ENCODE measurements at places on chromosomes 1 and 21. TPM values are rescaled to one million over a fixed set of nuclear protein-coding genes. Genes with fewer than 3 reads are reported as not detected.
A peak's percentile ranks its signal among the peaks of the same experiment; 100 is the strongest.

DNA sequence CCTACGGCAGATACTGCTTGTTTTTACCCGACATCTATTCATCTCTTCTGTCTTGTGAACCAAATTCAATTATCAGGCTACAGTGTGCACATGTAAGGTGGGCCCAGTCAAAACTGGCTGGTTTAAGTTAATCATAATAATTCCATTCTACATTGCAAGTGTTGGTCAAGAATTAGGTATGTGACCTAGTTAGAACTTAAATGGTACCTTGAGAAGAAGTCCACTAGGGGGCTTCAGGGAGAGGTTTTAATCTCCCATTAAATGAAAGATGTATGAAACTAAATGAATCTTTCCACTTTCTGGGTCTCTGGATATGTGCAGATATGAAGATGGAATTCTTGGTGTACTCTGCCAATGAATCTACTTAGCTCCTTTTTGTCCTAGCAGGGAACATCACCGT, 187.1 kb downstream of the CDC42BPA start:
- no peaks in the 10 kb centered on the region for H3K27me3 ChIP-seq
- H3K27ac ChIP-seq: no peak overlapping the region

The KRTAP12-2 gene
- not detected for total RNA-seq

- no peak overlapping the region for H3K4me3 ChIP-seq
- no peaks in the 10 kb centered on the region for H3K36me3 ChIP-seq
- no peak overlapping the region for H3K27ac ChIP-seq
- no peaks in the 10 kb centered on the region for H3K4me1 ChIP-seq
- peaks cover 21% of the 10 kb centered on the region for H3K27me3 ChIP-seq
These were observed 6.1 kb upstream of the TLCD4 start for GRCh38 chr1:95111014-95111413.

- no peaks in the 10 kb centered on the region for H3K27me3 ChIP-seq
- H3K4me3 ChIP-seq: no peak overlapping the region
- DNase-seq: no peak
- H3K4me1 ChIP-seq: no peaks in the 10 kb centered on the region
- H3K27ac ChIP-seq: no peak overlapping the region
- peaks cover 9% of the 10 kb centered on the region for H3K36me3 ChIP-seq
These were observed 63.2 kb downstream of the SRSF11 start for GRCh38 chr1:70284366-70284765.

The GPATCH2 gene
- total RNA-seq: 9.5 TPM

The B3GALT5 gene
- total RNA-seq: not detected

DNA sequence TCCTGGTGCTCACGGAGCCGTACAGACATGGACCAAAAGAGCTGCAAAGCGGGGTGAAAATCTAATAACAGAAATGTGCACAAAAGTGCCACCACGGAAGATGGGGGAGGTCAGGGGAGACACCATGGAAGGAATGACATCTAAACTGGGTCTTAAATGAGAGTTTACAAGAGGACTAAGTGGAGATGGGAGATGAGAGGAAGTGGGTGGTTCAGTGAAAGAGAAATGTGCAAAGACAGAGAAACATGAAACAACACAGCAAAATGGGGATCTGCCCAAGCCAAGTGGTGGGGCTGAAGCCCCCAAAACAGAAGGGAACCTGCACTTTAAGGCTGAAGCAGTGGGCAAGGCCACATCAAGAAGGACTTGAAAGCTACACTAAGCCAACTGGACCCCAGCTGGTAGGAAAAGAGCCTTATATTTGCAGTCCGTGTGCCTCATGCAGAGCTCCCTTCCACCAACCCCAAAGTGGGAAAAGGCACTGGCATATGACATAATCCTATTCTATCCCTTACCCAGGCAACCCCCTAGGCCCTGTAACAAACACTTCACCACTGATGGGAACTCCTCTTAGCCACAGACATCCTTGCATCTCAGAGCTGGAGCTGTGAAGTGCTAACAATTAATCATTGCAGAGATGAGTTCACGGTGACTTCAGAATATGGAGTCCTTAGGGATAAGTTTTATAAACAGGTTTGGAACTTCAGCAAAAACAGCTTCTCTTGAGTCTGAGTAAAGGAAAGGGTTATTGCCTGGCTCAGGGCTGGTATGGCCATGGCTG, 198.6 kb upstream of the EDN2 start:
- H3K36me3 ChIP-seq: no peaks in the 10 kb centered on the region
- H3K4me1 ChIP-seq: peaks cover 23% of the 10 kb centered on the region
- H3K27ac ChIP-seq: peak overlapping the region; percentile 40
- DNase-seq: peak; percentile 59

DNA sequence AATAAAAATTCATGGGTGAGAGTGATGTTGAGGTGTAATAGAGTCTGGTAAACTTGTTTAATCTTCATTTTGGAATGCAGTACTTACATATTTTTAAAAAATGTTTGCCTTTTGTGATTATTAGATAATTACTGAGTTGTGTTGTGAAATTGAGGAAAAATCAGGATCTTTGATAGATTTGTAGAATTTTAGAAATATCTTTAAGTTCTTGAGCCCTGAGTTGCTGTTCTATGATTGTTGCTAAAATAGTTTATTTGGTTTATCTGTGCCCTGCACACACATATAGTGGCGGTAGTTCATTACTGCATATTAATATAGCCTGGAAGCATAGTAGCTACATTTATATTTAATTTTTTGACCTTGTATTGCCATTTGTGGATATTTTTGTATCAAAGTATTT, 1.6 kb downstream of the B3GALT2 start:
- peaks cover 76% of the 10 kb centered on the region for H3K4me1 ChIP-seq
- H3K4me3 ChIP-seq: peak overlapping the region; percentile 72
- DNase-seq: no peak
- H3K36me3 ChIP-seq: no peaks in the 10 kb centered on the region

GRCh38 chr21:27293239-27293638, 326.4 kb upstream of the ADAMTS5 start:
- DNase-seq: no peak
- H3K27ac ChIP-seq: no peak overlapping the region
- H3K4me1 ChIP-seq: peaks cover 16% of the 10 kb centered on the region

The CELA3B gene
- total RNA-seq: not detected

- no peaks in the 10 kb centered on the region for H3K4me1 ChIP-seq
- no peak overlapping the region for H3K4me3 ChIP-seq
- no peak for DNase-seq
- no peaks in the 10 kb centered on the region for H3K36me3 ChIP-seq
- peaks cover 3% of the 10 kb centered on the region for H3K27me3 ChIP-seq
- no peak overlapping the region for H3K27ac ChIP-seq
These were observed 222.4 kb downstream of the HHIPL2 start for GRCh38 chr1:222325506-222325905.

- DNase-seq: no peak
- peaks cover 23% of the 10 kb centered on the region for H3K4me1 ChIP-seq
- no peak overlapping the region for H3K27ac ChIP-seq
These were observed 6.9 kb downstream of the DTL start for GRCh38 chr1:212042436-212042835.

GRCh38 chr1:7930645-7931445, 9.8 kb downstream of the TNFRSF9 start:
- H3K27ac ChIP-seq: no peak overlapping the region
- DNase-seq: no peak
- no peaks in the 10 kb centered on the region for H3K4me1 ChIP-seq

The GPR37L1 gene
- not detected for total RNA-seq

The SYTL1 gene
- not detected for total RNA-seq

The BMP8A gene
- total RNA-seq: not detected
